Activated naive CD4-positive, alpha-beta T cell treated with Interleukin-2 at 50 U/mL for 16 hours (primary cell): ENCODE measurements at places on chromosomes 4 and X.

DNA sequence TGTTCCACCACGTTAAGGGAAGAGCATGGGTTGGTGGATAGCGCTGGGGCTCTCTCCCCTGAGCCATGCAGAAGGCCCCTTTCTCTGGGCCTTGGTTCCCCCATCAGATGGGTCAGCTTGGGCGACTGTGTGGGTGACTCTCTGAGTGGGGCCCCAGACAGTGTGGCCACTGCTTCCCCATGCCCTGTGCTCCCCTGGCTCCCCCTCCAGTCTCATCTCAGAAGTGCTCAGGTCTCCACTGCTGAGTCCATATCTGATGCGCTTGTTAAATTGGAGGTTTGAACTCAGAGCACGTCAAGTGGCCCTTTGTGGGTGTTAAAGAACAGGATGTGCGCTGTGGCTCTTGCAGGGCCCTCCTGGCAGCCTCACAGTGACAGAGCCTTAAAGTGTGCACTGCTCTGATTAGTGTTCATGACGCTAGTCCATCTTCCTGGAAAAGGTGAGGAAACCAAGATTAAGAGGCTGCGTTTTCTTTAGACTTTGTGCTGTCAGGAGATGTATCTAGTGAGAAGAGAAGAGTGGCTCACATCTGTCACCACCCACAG lies 59.8 kb downstream of the NELFA start:
- no peak for DNase-seq

GRCh38 chrX:56986138-56986537 lies 9.2 kb downstream of the SPIN3 start:
- no peak for DNase-seq

DNA sequence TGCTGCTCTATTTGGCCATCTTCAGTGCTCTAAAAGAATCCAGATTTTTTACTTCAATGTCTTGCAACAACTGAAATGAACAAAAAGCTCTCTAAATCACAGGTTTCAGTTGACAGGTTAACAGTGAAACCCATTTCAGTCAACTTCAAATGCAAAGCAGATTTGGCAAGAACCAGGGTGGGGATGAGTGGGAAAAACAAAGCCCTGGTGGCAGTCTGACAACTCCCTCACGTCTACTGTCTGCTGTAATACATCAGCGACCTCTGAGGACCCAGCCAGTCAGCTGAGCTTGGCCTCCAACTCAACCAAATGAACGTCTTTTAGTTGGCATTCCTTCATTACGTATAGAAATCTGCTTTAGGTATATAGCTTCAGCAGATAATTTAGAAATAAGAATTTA lies 95.8 kb downstream of the COL25A1 start:
- DNase-seq: no peak

DNA sequence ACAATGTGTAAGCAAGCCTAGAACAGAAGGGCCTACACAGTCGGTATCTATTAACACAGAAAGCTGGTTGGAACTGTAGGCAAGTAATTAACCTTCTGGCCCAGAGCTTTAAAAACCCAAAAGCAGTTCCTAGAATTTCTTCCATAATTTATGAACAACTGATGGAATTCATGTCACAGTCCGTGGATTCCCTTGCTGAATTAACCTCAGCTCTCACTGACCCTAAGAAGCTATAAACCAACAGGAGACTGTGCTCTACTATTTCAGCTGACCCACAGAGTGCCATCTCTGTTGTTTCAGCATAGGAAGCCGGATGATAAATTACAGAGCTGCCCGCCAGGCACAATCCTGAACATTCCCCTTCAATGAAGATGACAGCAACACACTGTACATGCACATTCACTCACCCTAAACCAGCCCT lies 157.3 kb downstream of the PRDM5 start:
- no peak for DNase-seq

GRCh38 chrX:71660562-71661416 lies 6.6 kb upstream of the LOC101059915 start:
- DNase-seq: no peak

DNA sequence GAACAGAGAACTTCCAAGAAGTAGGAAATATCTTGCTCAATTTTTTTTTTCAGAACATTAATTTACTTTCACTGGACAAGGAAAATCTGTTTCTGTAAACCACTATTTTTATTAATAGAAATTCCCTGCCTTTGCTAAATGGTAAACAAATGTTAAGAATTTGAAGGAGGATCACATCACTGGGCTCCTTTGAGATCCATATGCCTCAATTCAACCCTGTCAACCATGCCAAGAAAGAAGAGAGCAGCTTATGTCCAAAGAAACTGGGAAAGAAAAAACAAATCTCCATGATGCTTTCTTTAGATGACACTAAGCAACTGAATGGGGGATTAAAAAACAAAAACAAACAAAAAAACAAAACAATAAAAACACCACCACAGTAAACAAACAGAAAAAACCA lies 47.7 kb downstream of the LNX1 start:
- DNase-seq: no peak

GRCh38 chrX:32591589-32591988 lies 619.8 kb downstream of the DMD start:
- no peak for DNase-seq

DNA sequence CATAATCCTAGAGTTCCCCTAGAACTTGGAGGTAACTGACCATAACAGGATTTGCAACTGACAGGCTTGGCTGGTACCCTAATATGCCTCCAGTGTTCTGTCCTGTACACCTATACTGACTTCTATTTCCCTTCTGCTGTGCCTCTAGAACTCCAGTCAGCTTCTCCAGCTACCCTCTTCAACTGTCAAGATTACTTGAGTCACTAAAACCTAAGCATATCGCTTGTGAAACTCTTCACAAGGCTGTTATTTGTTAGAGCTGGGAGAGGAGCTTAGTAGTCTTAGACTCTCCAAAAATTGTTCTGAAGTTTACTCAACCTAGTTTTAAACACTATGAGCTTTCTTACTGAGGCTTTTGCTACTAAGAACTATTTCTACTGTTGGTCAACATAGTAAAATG lies 52.0 kb downstream of the CCNG2 start:
- no peak for DNase-seq

DNA sequence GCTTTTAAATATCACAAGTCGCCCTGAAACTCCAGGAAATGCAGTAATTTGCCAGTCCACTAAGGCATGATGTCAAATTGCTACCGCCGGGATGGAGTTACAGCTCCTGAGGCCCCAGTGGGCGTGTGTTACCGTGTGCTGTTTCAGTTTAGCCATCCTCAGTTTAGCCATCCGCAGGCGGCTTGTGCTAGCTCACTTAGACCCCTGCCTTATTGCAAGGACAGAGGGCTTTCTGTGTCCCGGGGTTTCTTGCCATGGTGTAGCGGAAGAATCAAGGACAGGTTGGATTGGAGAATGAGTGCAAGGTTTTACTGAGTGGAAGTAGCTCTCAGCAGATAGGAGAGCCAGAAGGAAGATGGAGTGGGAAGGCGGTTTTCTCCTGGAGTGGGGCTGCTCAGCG lies 33.8 kb upstream of the LRBA start:
- DNase-seq: no peak
